Stimulated activated CD4-positive, alpha-beta T cell treated with anti-CD3 and anti-CD28 coated beads, Interleukin-4, amount 100 ng/mL, for 4 hours (primary cell): ENCODE measurements at places on chromosomes 6 and 20.

DNA sequence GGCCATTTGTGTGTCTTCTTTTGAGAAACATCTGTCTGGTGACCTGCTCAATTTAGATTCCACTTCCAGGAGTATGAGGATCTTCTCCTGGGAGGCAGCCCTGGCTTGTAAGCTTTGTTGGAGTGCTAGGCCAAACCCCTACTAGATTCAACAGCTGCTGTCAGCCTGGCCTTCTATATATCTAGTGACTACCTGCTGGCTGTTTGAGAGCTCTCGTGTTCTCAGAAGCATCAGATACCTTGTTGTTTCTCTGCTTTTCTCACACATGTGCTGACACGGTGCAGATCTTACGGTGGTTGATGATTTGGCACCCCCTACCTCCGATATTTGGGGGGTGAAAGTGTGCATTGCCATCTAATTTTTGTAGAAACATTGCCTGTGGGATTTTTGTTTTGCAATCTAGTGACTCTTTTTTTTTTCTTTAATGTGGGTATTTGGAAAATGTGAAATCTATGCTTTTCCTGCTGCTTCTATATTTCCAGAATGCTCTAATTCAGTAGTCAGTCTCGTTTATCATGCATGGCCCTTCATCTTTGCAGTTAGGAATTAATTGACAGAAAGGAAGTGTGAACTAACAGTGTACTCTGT is 4.7 kb downstream of the CCN2 start:
- DNase-seq = no peak

DNA sequence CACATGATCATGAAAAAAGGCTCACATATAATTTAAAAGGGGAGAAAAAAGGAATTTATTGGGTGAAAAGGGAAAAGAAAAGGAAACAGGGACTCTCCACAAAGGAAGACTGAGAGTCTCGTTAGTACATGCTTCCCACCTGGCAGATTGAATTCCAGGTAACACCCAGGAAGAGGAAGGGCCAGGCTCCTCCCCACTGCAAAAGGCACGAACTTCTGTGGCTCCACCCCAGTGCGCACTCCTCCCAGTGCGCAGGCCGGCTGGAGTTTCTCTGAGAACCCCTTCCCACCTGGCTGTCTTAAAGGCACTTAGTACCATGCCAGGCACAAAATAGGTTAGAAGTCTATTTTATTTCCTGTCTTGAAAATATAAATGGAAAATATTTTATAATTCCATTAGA is 129.8 kb downstream of the COL12A1 start:
- no peak for DNase-seq

DNA sequence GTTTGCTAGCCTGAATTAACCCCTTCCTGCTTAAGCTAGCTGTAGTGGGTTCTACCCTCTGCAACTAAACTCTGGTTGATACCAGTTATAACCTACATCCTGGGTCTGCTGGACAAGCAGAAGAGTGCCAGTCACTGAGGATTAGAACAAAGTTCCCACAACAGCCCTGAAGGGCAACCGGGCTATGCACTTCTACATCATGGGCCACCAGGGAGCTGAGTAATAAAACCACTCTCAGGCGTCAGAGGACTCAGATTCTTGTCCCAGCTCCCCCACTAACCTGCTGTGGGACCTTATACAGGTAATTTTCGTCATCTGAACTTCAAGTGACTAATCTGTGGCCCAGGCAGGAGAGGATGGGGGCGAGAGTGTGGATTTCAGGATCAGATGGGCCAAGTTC is 56.8 kb downstream of the EYA2 start:
- DNase-seq = no peak

- no peak for DNase-seq
Measured at GRCh38 chr6:27163834-27164233, 83.7 kb upstream of the PRSS16 start.

DNA sequence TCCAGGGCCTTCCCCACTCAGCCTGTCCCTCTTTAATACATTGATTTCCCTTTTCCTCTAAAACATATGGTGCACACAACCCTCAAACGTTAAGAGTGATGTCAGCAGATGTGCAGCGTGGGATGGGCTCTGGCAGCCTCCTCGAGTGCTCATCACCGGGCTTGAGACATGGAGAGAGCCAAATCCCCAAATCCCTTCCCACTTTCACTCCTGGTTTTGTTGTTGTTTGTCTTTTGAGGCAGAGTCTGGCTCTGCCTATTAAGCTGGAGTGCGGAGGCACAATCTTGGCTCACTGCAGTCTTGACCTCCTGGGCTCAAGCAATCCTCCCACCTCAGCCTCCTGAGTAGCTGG is 5.8 kb upstream of the PLTP start:
- DNase-seq = no peak

DNA sequence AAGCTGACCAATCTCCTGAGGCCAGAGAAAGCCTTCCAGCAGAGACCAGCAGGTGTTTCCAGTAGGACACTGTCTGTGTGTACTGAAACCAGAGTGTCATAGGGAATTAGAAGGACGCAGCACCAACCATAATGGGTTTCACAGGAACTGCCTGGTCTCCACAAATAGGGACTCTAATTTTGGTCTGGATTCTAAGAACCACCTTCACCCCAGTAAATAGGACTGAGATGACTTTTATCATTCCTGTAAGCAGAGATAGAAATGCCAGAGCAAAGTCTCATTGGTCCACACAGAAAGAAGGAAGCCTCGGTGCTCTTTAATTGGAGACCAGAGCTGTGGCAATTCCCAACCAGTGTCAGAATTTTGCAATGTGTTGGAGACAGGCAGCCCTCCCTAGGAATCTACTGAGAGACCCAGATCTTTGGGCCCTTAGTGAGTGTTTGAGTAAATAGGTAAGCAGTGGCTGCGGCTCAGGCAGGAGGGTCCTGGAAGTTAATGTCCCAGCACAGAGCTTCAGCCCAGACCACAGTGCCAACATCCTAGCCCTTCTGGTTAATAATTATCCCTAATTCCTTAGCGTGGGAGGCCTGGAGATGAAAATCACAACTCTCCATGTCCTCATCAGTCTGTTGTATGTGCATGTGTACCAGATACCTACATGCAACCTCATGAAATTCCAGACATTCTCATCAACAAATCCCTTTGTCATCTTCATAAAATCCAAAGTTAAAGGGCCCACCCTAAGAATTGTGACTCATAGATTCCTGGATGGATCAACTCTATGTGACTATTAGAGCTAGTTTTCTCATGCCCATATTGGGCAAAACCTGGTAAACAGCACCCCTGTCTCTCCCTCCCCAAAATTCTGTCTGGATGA is 81.2 kb downstream of the UNC5CL start:
- no peak for DNase-seq

GRCh38 chr20:35093267-35093884 is 769 bp upstream of the TRPC4AP start:
- DNase-seq = peak; percentile 27

DNA sequence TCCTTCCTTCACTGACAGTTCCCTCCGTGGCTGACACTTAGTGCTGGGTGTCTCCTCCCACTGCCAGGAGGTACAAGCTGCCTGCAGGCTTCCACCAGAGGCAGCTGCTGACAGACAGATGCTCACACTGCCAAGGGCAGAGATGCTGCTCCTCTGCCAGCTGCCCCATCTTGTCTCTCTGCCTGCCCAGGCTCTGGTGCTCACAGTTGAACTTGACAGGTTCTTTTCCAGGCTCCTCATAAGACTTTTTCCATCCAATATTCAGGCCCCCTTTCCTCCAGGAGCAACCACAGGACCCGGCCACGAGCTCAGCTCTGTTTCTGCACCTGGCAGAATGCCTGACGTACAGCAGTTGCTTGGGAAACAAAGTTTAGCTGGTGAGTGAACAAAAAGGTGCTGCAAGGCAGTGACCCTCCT is 79.8 kb downstream of the PSMB1 start:
- no peak for DNase-seq

- no peak for DNase-seq
Measured at GRCh38 chr6:36171573-36171972, 25.0 kb upstream of the BRPF3 start.

- DNase-seq = no peak
Measured at GRCh38 chr6:85537055-85537494, 56.6 kb downstream of the SNX14 start.

DNA sequence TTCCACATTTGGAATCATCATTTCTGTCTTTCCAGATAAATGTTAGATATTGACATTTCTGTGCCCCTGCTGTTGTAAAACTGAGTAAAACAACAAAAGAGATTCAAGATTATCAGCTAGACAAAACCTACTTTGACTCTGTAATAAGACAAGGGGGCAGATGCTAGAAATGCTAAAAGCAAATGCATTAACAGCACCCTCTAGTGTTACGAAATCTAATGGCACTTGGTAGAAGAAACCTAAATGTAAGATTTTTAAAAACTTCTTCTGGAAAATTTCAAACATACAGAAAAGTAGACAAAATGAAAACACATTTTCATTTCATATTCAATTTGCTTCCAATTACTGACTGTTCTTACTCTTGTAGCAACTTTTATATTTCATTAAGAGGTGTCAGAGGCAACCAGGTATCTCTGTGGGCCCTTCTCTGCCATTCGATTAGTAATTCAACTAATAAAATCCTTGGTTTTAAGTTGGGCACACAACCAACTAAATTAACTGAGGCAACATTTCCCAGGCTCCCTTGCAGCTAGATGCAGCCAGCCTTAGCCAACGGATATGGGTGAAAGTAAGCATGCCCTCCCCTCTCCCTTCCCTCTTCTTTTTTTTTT is 45.0 kb downstream of the SLC23A2 start:
- no peak for DNase-seq

DNA sequence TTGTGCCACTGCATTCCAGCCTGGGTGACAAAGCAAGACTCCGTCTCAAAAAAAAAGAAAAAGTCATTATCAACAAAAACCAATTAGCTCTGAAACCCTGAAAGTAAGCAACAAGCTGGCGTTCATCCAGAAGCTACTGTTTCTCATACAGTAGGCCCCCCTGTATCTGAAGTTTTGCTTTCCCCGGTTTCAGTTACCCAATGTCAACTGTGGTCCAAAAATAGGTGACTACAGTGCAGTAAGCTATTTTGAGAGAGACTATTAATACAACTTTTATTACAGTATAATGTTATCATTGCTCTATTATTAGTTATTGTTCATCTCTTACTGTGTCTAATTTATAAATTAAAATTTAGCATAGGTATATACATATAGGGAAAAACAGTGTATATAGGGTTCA is 135.1 kb downstream of the KIF16B start:
- no peak for DNase-seq

GRCh38 chr6:35309611-35310264 is 12.1 kb downstream of the DEF6 start:
- no peak for DNase-seq

GRCh38 chr6:131001111-131001736 is 61.8 kb downstream of the EPB41L2 start:
- no peak for DNase-seq

DNA sequence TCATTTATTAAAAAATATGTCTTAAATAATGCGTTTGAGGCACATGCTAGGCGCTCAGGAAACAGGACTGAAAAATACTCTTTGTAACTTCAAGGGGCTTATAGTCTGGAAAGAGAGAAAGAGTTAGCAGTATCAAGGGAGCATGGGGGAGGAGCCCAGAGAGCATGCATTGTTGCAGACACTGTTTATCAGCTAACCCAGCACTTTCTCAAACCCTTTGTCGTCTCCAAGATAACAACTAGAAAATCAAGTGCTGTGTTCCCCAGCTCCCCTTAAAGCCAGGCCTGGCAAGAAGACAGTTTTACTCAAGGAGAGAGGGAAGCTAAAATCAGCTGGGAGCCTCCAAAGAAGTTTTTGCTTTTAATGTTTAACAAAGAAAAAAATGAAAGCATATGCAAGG is 98.4 kb downstream of the PERP start:
- no peak for DNase-seq
